ENCODE measurements at places on chromosomes 7 and 10. TPM values are rescaled to one million over a fixed set of nuclear protein-coding genes. Genes with fewer than 3 reads are reported as not detected.

SAMD9L gene
- 2.4 TPM for total RNA-seq

C10orf88 gene
- 15.9 TPM for total RNA-seq

MMP21 gene
- 0.09 TPM for total RNA-seq

RHOBTB1 gene
- total RNA-seq: 26.4 TPM

SPAM1 gene
- total RNA-seq: not detected

CPA2 gene
- total RNA-seq: not detected

ACTR3C gene
- 8.3 TPM for total RNA-seq

INMT gene
- total RNA-seq: 0.73 TPM

SPDYE3 gene
- not detected for total RNA-seq

MKLN1 gene
- 72.7 TPM for total RNA-seq

ABCB4 gene
- 3.8 TPM for total RNA-seq

PRR15 gene
- not detected for total RNA-seq

GRID1 gene
- 15.8 TPM for total RNA-seq

ATRNL1 gene
- 419 TPM for total RNA-seq

NPS gene
- total RNA-seq: not detected

PLAC9 gene
- 6.3 TPM for total RNA-seq

GLI3 gene
- 11.6 TPM for total RNA-seq

LRCH4 gene
- 13.6 TPM for total RNA-seq

ELN gene
- 27.0 TPM for total RNA-seq

HOXA9 gene
- not detected for total RNA-seq

STEAP4 gene
- 0.27 TPM for total RNA-seq

MYPN gene
- not detected for total RNA-seq

NKX2-3 gene
- total RNA-seq: not detected

LLCFC1 gene
- not detected for total RNA-seq

PALD1 gene
- 11.3 TPM for total RNA-seq

GPC2 gene
- total RNA-seq: 57.9 TPM

AFAP1L2 gene
- total RNA-seq: 9.8 TPM

SGMS1 gene
- total RNA-seq: 39.2 TPM

ZNF487 gene
- total RNA-seq: 26.0 TPM

GSTO2 gene
- total RNA-seq: 2.2 TPM

PDE6C gene
- total RNA-seq: not detected

DRGX gene
- not detected for total RNA-seq

CPN1 gene
- total RNA-seq: not detected

TMEM236 gene
- 0.18 TPM for total RNA-seq

GDF2 gene
- total RNA-seq: not detected

ZNF800 gene
- total RNA-seq: 34.1 TPM

SEMA3A gene
- total RNA-seq: 36.0 TPM

CLDN4 gene
- 2.7 TPM for total RNA-seq

OPN1SW gene
- 0.45 TPM for total RNA-seq

DNAJC9 gene
- total RNA-seq: 62.7 TPM

REEP3 gene
- 18.7 TPM for total RNA-seq

Data from cerebellum (tissue), 4 donors.